ENCODE measurements at places on chromosomes 4 and X. TPM values are rescaled to one million over a fixed set of nuclear protein-coding genes. Genes with fewer than 3 reads are reported as not detected.

DNA sequence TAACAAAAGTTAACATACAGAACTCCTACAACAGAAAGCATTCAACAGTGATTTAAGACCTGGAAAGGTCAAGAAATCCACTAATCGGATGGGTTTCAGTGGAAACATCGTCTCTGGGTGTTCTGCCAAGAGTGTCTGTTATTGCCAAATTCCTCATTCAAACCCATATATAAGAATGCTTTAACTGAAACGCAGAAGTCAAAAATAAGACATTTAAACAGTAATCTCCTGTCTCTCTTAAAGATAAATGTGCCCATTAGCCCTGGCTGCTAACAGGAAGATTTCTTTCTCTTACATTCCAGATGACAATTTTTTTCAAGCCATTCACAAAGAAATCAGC lies 31.5 kb downstream of the DCTD start:
- no peak for DNase-seq

DNA sequence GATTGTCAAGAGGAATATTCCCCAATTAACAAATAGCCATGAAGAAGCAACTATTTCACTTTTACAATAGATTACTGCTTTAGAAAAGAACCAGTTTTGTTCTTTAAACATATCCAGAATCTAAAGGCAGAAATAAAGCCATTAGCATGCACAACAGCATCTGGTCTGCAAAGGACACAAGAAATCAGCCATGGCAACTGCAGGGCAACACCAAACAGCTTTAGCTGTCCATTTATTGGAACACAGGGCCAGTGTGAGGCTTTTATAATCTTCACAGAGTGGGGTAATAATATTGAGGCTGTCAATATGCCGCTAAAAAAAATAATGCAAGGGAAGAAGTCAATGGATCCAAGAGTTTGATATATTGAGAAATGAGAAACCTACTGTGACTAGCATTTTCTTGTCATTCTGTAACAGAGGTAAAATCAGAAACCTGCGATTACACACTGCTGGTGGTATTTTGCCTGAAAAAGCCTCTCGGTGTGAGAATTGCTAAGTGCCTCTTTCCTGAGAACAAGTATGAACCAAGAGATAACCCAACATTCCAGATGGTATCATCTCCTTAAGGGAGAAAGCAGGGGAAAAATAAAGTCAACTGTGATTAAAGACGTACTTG lies 2.7 kb upstream of the BANK1 start:
- DNase-seq = no peak

- no peak for DNase-seq
Measured at GRCh38 chr4:90425893-90426292, 298.7 kb downstream of the CCSER1 start.

DNA sequence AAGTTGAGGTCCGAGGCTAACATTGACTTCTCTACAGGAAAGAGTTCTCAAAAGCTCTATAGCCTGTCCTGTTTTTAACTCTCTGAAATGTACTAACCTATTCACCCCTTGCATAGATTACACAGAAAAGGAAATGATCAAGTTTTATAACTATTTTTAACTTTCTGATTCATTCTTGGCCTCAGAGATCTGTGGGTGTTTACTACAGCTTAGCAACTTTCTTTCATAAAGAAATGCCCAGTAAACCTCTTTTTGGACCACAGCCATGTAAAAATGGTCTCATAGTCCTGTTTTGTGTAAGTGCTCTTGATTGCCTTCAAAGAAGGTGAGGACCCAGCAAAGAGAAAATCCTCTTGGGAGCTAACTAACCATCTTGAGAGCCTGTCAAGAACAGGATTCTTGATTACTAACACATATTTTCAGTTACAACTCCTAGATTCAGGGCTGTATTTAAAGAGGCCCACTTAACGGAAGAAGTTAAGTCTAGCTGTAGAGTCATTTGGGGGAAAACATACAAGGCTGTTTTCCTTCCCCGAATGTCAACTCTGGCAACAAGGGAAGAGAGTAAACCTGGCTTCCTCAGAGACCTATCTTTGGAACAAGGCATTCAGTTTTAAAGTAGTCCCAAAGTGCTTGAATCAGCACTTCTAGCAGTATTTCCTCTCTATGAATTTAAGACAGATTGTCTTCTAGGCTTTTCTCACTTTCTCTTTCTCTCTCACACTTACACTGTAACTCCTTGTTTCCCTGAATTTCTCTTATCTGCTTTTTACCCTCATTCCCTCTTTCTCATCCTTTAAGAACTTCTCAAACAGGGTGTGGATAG lies 78.2 kb downstream of the IL21 start:
- no peak for DNase-seq

DNA sequence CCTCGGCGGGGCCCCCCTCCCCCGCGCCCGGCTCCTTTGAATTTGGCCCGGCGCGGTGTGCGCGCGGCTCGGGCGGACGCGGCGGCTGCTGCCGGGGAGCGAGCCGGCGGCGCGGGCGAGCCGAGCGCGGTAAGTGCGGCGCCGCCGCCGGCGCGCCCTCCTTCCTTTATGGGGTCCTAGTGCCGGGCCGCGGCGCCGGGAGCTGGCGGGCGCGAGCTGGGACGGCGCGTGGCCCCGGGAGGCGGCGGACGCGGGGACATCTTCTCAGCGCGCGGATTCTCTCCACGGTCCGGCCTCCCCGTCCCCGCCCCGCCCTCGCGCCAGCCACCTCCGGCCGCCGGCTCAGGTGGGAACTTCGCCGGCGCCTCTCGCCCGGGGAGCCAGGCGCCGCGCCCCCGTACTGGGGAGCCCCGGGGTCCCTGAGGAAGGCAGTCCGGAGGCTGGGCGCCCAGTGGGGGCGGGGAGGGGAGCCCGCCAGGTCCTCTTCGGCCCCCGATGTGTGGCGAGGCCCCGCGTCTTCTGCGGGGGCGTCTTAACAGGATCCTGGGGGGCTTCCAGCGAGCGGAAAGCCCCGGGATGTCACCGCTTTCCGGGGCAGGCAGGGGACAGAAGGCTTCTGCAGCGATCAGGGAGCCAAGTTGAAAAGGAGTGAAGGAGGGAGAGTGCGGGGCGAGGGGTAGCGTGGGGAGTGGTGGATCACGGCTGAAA lies 98.4 kb upstream of the TENM3 start:
- DNase-seq = no peak

DNA sequence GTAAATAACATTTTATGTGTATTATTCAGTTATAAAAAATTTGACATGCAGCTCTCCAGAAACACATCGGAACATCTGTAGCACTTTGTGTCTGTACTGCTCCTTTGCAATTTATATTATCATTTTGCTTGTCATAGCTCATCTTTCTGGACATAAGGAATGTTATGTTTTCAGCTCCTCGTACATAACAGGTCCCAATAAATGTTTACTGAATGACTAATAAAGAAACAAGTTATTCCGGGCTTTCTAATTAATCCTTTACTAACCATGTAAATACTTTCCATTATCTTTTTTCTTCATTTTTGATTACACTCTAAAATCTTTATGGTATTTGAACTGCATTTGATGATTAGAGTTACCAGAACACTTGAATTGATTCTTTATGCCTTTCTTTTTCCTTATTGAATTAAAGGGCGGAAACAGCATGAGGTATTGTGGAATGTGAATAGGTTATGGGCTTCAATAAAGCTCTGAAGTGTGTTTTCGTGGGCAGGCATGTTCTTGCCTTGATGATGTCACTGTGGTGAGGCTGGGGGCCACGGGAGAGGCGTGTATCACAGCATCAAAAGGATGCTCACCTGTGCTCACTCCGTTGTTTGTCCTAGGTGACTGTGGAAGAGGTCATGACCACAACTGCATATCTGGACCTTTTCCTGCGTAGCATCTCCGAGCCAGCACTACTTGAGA lies 131.6 kb downstream of the GATB start:
- no peak for DNase-seq

DNA sequence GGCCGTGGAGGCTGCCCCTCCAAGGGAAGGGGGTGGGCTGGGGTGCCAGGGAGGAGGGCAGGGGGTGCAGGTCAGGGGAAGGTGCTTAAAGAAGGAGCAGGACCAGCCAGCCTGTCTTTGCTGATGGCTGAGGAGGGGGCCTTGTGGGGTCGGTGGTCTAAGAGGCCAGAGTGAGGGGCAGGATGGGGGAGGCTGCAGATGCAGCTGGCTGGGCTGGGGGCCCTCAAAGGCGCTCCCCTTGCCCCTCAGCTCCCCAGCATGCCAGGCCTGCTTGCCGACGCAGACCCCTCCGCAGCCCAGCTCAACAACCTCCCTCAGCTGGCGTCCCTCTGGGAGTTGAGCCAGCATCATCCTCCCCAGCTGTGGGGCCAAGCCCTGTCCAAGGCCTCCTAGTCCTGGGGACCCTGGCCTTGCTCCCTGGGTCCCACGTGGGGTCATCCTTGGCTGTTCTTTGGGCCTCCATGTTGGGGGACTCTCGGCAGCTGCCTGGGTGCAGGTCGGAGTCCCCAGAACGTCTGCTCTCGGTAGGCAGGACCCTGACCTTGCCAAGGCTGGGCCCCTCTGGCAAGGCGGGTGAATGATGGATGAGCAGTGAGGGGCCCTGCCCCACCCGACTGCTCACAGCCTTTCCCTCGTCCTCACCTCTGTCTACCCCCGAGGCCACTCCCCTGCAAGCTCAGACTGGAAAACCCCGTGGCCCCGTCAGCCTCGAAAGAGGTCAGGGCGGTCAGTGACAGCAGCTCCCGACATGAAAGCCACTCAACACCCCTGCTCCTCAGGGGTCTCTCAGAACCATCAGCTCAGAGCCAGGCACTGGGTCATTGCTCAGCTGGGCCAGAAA lies 119.4 kb downstream of the FAM53A start:
- DNase-seq = no peak

DNA sequence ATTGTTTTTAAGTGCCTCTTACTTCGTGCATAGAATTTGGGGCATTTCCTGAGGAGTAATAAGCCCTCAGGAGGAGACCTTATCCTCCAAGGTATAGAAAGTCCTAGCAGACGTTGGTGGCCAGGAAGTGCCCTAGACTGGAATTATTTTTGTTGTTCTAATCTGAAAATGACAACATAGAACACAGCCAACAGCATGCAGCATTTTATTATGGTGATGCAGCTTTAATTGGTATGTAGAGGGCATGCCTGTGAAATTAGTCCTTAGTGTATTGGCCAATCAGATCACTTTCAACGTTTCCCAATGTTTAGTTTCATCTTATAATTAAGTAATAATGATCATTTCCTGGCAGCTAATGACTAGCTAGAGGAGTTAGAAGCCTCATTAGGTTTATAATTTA lies 199.2 kb downstream of the SHROOM3 start:
- no peak for DNase-seq

- no peak for DNase-seq
Measured at GRCh38 chr4:31788676-31789075, 1068.5 kb downstream of the PCDH7 start.

- no peak for DNase-seq
Measured at GRCh38 chr4:3374667-3375066, 67.1 kb upstream of the HGFAC start.

FAAH2 gene
- 5.1 TPM for total RNA-seq

LRCH2 gene
- 3.9 TPM for total RNA-seq

CAMK2D gene
- total RNA-seq = 61.0 TPM

MAGEA8 gene
- not detected for total RNA-seq

PFKFB1 gene
- total RNA-seq = 0.12 TPM

BEND4 gene
- total RNA-seq = 0.20 TPM

Data from mucosa of gallbladder (tissue), 1 donor.